SK-N-DZ (cell line): ENCODE measurements at places on chromosomes 6 and 20.

DNA sequence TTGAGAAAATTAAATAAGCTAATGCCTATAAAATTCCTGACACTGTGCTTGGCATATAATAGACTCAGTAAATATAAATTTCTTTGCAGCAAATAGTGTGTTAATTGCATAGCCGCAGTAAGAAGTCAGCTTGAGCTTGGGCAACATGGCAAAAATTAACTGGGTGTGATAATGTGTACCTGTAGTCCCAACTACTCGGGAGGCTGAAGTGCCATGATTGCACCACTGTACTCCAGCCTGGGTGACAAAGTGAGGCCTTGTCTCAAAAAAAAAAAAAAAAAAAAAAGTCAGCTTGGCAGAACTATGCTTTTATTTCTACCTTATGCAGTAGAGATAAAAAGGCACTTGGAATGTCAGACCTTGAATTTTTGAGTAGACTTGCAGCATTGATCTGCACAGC is 121.8 kb downstream of the AKAP7 start:
- no peak for DNase-seq

- DNase-seq: no peak
Measured at GRCh38 chr6:126252154-126252553, 87.8 kb upstream of the CENPW start.

DNA sequence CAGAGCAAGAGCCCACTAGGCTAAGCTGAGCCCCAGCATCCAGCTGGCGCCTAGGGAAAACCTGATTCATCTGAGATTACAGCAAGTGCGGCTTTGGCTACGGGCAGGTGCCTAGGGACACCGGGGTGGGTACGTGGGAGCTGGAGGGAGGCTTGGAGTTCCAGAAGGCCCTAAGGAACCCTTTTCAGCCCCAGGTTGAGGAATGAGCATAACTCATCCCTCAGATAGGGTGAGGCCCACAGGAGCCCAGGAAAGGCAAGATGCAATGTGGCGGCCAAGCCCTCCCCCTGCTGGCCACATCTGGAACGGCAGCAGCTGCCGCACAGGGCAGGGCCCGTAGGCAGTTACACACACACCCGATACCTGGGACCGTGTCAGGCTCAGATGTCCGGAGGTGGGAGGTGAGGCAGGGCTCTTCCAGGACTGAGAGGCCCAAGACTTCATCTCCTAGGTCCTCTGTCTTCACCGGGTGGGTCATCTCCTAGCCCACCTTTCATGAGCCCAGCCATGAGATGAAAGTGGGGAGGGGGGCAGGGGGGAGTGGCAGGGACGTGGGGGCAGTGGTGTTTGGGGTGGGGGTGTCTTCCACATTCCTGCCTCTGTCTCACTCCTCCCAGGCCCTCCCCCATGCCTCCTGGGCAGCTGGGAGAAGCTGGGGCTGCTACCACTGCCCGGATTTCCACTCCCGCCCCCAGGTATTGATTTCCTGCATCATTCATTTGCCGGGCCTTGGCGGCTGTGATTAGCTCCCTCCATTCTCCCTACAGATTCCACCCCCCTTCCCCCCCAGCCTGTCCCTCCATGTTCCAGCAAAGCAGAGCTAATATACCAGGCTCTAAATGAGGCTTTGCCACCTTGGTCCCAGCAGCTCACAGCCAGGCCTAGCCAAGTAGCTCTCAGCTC is 5.5 kb downstream of the MDGA1 start:
- peak; percentile 72 for DNase-seq

- no peak for DNase-seq
Measured at GRCh38 chr6:77456531-77457248, 6.6 kb downstream of the HTR1B start.

- DNase-seq: no peak
Measured at GRCh38 chr6:87333591-87334181, 4.6 kb upstream of the GJB7 start.

DNA sequence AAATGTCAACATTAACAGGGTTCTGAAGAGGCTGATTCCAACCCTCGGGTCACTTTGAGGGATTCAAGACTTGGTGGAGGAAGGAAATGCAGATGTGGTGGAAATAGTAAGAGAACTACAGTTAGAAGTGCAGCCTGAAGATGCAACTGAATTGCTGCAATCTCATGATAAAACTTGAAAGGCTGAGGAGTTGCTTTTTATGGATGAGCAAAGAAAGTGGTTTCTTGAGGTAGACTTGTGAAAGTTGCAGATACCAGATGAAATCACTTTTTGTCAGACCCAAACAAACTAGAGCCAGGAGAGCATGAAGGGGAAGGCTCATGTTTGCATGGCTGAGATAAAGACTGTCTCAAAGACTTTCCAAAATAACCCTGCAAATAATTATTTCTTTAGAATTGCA is 16.2 kb downstream of the ANKRD6 start:
- DNase-seq: no peak
